ENCODE measurements at places on chromosomes 12 and 14. TPM values are rescaled to one million over a fixed set of nuclear protein-coding genes. Genes with fewer than 3 reads are reported as not detected.

RNU6-7 gene
- not detected for total RNA-seq

KRT74 gene
- not detected for total RNA-seq

TUBA1A gene
- total RNA-seq: 80.7 TPM

SAMD15 gene
- 0.19 TPM for total RNA-seq

GPRC5A gene
- 1.2 TPM for total RNA-seq
